Activated CD4-positive, alpha-beta T cell treated with anti-CD3 and anti-CD28 coated beads, Interleukin-2, amount 50 U/mL, for 48 hours (primary cell): ENCODE measurements at places on chromosomes 7 and 10.

DNA sequence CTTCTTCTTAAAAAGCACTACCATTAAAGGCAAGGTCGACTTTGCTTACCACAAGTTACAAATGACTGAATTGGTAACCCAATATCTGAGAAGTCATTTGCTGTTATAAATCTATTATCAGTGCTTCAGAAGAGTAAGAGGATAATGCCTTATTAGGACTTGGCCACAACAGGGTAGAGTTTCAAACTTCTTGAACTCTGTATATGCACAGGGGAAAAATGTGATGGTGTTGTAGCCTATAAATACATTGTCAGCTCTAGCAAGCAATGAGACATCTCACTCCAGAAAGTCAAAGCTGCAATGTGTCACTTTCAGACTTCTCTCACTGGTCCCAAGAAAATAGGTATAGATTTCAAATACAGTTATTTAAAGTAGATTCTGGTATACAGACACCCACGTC, 9.3 kb downstream of the TFEC start:
- no peak for DNase-seq

- DNase-seq, result no peak
Measured at GRCh38 chr7:121755286-121755685, 117.7 kb upstream of the PTPRZ1 start.

- no peak for DNase-seq
Measured at GRCh38 chr10:53528974-53529373, 756.4 kb upstream of the MBL2 start.

DNA sequence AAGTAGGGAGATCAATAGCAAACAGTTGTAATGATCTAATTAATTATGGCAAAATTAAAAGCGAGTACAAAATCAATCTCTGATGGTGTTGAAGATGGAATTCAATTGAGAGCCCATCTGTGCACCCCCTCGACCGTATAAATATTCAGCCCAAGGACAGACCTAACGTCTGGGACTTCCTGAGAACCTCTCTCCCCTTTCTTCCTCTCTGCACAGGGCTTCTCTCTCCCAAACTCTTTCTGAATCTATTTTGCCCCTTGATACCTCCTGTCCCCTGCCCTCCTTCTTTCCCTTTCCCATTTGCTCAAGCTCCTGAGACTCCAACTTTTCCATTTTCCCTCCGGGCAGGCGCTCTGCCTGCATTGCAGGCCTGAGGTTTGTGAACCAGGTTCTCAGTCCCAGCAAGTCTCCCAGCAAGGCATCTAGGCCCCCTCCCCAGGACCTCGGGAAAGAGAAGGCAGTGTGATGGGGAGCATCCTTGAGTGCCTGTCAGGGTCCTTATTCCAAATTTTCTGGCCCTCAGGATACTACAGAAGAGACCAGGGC, 8.5 kb upstream of the PAX2 start:
- no peak for DNase-seq

GRCh38 chr10:43353495-43354329, 17.7 kb upstream of the FXYD4 start:
- DNase-seq, result no peak

- peak; percentile 51 for DNase-seq
Measured at GRCh38 chr7:90595801-90596670, at the start of gene CDK14. Gene CDK14, plus strand, starts transcription at chr7:90596321. Its CDS starts 307 bp downstream, at chr7:90596628.

DNA sequence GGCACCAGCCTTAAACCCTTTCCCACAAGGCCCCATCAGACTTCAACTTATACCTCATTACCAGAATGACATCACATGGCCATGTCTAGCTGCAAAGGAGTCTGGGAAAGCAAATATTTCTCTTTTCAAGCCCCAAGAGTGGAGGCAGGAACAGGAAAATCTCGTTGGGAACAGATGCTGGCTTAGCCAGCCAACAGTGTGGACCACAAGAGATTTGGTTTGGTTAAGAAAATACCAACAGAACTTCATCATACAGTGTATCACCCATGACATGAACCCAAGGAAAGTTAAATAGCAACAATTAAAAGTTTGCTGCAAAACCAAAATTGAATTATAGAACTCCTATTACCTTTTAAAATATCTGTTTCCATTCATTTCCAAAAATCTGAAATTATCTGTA, 2.2 kb upstream of the MET start:
- DNase-seq, result no peak

DNA sequence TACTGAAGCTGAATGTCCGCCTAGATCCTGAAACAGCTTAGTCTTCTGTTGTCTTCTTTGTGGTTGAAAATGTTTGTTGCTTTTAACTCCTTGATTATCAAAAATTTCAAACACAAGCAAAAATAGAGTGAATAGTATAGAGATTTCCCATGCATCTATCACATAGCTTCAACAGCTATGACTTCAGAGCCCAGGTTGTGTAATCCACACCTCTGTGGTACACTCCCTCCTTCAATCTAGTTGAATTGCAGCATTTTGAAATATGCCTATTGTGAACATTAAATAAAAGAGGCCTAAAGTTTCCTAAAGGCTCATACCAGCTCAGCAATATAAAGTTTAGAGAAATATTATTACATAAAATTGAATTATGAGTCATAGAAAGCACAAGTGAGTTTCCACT, 204.7 kb upstream of the HDAC9 start:
- no peak for DNase-seq

GRCh38 chr7:2802101-2802500, 42.0 kb downstream of the GNA12 start:
- no peak for DNase-seq

DNA sequence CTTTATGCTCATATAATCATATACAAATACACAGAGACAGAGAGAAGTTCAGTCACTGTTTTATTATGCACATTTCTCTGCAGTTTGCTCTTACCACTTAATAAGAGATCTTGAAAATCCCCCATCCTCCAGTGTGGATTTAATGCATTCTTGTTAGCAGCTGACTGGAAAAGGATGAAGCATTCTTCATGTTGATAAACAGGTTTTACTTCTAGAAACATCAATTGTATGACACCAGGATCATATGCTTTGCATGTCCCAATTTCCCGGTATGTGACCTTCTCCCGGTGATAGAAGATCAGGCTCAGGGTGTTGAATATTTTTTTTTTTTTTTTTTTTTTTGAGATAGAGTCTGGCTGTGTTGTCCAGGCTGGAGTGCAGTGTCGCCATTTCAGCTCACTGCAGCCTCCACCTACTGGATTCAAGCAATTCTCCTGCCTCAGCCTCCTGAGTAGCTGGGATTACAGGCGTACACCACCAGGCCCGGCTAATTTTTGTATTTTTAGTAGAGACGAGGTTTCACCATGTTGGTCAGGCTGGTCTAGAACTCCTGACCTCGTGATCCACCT, 6.2 kb upstream of the CREB3L2 start:
- no peak for DNase-seq

- DNase-seq, result no peak
Measured at GRCh38 chr10:126156012-126156411, 232.3 kb downstream of the ADAM12 start.

- no peak for DNase-seq
Measured at GRCh38 chr7:12890586-12890985, 203.2 kb downstream of the ARL4A start.

GRCh38 chr10:47195274-47195885, 104.6 kb upstream of the GDF10 start:
- peak; percentile 46 for DNase-seq

DNA sequence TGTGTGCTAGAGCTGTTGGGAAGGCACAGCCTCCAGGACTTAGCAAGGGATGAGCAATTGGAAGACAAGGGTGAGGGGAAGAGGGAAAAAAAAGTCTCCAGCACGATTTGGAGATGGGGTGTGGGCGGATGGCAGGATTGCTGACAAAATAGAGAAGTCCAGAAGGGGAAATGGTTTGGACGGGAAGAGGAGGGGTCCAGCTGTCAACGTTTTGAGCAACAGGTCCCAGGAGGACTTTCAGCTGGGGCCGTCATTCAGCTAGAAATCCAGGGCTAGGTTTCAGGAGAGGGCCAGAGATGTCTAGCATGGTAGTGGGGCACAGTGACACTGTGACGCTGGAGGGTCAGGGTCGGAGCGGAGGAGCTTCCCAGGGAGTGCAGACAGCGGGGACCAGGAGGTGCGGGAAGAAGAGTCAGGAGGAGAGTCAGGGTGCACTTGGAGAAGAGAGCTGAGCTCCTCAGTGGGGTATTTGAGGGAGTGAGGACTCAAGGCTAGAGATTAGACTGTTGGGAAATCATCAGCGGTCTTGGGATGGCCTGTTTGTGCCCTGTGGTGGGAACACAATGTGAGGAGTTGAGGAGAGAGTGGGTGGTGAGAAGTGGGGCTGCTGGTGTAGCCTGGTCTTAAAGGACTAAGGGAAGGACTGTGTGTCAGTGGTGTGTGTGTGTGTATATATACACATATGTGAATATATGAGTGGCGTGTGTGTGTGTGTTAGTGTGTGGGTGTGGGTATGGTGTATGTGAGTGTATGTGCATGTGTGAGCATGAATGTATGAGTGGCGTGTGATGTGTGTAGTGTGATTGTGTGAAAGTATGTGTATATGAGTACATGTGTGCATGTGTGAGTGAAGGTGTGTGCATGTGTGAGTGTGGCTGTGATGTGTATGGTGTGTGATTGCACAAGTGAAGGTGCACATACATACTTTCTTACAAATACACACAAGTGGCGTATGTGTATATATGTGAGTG, 3.8 kb downstream of the ZYX start:
- no peak for DNase-seq

- peak; percentile 77 for DNase-seq
Measured at GRCh38 chr10:47384148-47384921, at the start of gene ZNF488. Gene ZNF488, minus strand, starts transcription at chr10:47384293. Its CDS starts 15,464 bp downstream, at chr10:47368829.

GRCh38 chr10:86178401-86179152, 188.0 kb downstream of the GRID1 start:
- DNase-seq, result peak; percentile 5

DNA sequence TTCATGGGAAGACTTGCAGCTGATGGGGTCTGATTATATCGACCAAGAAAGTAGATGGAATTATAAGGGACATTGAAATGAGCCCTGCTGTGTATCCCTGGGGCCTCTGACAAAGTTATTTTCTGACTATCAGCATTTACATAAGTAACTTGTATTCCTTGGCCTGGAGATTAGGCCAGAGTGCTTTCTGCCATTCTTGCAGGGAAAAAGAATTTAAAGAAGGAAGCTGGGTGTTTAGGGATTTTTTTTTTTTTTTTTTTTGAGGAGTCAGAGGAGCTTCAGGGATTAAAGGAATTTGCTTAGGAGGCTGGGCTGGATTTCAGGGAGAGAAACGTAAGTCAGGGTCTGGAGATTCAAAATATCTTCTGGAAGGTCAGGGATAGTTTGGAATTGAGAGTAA, 4.6 kb downstream of the SPAM1 start:
- DNase-seq, result no peak

- DNase-seq, result no peak
Measured at GRCh38 chr7:44107961-44108767, 4.0 kb downstream of the AEBP1 start.

DNA sequence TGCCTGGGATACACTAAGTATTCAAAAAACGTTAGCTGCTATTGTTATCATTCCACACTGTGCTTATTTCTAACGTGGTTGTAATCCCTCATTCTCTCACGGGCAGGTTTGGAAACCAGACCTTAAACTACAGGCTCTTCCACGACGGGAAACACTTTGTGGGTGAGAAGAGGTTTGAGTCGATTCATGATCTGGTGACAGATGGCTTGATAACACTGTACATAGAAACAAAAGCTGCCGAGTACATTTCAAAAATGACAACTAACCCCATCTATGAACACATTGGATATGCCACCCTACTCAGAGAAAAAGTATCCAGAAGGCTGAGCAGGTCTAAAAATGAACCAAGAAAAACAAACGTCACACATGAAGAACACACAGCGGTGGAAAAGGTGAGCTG, 163.2 kb upstream of the PRR15 start:
- DNase-seq, result no peak

GRCh38 chr10:23530079-23530478, 91.2 kb downstream of the OTUD1 start:
- DNase-seq, result no peak

DNA sequence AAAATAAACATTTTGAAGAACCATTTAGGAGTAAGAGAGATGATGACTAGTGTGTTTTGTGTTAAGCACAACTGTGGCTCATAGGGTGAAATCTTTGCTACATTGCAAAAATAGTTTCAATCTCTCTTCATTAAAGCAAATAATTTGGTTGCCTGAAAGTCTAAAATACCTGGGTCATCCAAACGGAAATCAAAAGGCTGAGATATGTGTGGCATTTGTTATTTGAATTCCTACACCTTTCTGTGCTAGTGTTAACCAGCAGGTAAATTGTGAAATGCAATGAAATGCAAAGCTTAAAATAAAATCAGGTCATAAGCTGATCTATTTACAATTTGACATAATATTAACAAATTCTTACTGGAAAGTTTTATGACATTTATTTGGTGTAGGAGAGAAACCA, 40.9 kb upstream of the SEMA3E start:
- no peak for DNase-seq

GRCh38 chr7:47746468-47746867, 164.6 kb upstream of the TNS3 start:
- DNase-seq, result no peak

GRCh38 chr7:75938921-75939320, 24.0 kb downstream of the POR start:
- no peak for DNase-seq

DNA sequence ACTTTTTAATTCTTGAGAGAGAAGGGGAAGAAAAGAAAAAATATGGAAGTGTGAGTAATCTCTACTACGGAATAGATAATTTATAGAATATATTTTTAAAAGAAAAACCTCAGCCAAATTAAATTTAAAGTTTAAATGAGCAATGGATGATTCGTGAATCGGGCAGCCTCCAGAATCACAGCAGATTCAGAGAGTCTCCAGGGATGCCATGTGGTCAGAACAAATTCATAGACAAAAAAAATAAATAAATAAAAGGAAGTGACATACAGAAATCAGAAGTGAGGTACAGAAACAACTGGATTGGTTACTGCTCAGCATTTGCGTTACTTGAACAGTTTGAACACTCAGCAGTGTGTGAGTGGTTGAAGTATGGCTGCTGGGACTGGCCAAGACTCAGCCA, 53.0 kb downstream of the PHYHIPL start:
- DNase-seq, result no peak

DNA sequence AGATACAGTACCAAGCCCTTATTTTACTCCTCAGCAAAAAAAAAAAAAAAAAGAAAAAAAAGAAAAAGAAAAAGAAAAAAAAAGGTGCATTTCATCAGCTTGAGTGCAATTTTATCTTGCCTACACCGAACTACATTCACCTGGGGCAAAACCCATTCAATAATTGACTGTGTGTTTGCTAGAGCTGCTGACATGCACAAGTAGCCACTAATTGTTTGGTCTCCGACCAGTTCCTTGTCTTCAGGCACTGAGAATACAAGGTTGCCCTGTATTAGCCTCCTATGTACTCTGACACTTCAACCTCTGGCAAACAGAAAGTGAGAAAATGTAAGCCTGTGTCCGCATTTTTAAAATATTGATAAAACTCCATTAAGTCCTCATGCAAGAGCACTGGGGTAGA, 1579.4 kb upstream of the LRRTM3 start:
- DNase-seq, result no peak
